ENCODE measurements at places on chromosomes 7 and 10.

GRCh38 chr10:14822879-14823755 is 14.7 kb downstream of the CDNF start:
- DNase-seq = peak; percentile 47

GRCh38 chr10:103192089-103192450 is 1.0 kb downstream of the NT5C2 start:
- DNase-seq = peak; percentile 59

GRCh38 chr7:41907444-41907843 is 204.6 kb upstream of the INHBA start:
- no peak for DNase-seq

GRCh38 chr10:71082960-71083715 is 129.2 kb upstream of the UNC5B start:
- DNase-seq = no peak

- no peak for DNase-seq
Observed at GRCh38 chr10:103703941-103704919, 151.1 kb downstream of the SH3PXD2A start.

- no peak for DNase-seq
Observed at GRCh38 chr10:16987206-16987621, 142.4 kb downstream of the CUBN start.

Measured in midbrain (tissue), 1 donor.